Stimulated activated CD4-positive, alpha-beta T cell treated with anti-CD3 and anti-CD28 coated beads, TNF-alpha, amount 100 ng/mL, for 48 hours (primary cell): ENCODE measurements at places on chromosomes 4 and X.

- no peak for DNase-seq
Measured at GRCh38 chr4:54058171-54058570, 6.2 kb downstream of the CHIC2 start.

DNA sequence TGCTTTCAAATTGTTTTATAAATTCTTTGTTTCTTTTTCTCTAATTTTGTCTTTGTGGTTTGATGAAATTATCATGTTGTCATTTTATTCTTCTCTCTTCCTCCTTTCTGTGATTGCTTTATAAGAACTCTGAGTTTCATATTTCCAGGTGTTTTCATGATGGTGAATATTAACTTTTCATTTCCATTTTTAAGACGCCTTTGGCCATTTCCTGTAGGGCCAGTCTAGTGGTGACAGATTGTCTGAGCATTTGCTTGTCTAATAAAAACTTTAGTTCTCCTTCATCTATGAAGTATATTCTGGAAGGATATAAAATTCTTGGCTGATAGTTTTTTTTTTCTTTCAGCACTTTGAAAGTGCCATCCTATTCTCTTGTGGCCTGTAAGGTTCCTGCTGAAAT, 128.1 kb downstream of the FAM13A start:
- no peak for DNase-seq

DNA sequence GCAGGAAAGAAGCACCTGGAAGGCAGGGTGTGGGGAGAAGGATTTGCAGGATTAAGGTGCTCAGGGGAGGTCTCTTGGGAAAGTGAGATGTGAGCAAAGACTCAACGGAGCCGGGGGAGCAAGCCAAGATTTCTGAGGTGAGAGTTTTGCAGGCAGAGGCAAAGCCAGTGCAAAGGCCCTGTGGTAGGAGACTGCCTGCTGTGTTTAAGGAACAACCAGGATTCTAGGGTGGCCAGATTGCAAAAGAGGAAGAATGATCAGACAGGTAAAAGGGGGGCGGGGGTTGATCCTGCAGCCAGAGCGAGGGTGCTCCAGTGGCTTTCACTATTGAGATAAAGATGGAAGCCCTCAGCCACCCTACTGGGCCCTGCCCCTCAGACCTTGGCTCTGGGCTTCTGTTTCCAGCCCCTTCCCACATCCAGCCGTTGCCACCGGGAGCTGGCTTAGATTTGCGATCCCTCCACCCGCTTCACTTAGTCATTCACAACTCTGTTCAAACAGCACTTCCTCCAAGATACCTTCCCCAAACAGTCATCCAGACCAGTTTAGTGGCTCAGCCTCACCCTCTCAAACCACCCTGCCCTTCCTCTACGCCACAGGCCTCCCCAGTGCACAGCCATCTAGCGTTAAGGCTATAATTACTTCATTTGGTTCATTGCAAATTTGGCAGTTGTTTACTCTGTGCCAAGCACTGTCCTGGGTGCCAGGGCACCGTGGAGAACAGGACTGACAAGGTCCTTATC, 23.3 kb upstream of the BCOR start:
- no peak for DNase-seq

GRCh38 chr4:155690044-155690837, 23.6 kb downstream of the GUCY1A1 start:
- no peak for DNase-seq

- DNase-seq = no peak
Measured at GRCh38 chrX:112211459-112211858, 128.9 kb upstream of the TRPC5 start.
